ENCODE measurements at places on chromosomes 11 and 22.

DNA sequence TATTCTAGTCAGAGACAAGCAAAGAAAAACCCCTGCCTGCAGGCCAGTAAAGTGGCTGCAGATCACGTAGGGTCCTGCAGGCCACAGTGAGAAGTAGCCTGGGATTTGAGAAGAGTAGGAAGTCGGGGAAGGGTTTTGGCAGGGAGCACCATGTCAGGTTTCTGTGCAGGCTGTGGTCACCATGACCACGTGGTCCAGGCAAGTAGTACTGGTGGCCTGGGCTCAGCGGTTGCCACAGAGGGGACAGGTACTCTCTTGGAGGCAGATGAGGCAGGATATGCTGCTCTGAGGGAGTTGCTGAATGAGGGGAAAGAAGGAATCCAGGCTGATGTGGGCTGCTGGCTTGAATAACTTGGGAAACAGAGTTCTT is 46.5 kb downstream of the PISD start:
- no peak for DNase-seq

DNA sequence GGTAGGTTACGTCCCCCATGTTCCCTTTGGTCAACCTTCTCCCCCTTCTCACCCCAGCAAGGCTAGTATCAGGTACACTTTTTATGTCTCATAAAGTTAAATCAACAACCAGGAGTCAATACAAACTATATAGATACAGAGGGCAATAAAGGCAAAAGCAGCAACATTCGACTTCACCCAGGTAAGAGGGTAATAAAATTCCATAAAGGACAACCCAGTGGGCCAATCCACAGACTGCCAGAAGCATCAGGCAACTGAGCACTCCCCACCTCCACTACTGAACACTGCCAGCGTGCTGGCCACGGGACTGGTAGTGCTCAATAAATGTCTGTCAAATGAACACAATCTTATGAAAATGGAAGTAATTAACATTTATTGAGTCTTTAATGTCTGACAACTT is 5.1 kb upstream of the MS4A18 start:
- no peak for DNase-seq

DNA sequence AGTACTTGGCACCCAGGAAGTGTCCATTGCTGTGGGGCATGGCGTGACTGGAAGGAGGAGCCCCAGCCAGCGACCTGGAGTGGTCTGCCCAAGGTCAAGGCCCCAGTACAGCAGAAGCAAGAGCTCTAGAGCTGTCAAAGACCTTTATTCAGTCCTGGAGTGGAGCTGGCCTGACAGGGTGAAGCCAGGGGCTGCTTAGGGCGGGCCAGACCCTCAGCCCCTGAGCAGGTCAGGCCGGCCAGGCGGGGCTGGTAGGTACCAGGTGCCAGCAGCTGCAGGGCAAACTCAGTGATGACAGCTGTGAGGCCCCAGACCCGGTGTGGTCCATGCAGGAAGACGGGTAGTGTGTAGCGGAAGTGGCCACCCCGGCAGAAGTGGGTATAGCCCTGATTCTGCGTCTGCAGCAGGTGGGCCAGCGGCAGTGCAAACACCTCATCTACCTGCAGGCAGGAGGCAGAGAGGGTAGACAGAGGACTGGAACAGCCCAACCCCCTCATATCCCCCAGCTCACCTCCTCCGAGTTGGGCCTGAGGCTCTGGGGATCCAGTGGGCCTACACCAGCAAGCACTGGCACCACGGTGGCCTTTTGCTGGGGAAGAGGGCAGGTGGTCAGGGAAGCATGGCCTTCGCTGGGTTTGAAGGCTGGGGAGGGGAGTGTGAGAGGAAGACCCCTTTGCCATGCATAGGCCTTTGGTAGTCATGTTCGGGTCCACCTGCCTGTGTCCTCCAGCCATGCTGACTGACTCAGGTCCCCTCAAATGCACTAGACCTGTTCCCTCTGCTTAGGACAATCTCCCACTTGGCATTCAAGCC is 1.7 kb downstream of the NUDT8 start:
- no peak for DNase-seq

DNA sequence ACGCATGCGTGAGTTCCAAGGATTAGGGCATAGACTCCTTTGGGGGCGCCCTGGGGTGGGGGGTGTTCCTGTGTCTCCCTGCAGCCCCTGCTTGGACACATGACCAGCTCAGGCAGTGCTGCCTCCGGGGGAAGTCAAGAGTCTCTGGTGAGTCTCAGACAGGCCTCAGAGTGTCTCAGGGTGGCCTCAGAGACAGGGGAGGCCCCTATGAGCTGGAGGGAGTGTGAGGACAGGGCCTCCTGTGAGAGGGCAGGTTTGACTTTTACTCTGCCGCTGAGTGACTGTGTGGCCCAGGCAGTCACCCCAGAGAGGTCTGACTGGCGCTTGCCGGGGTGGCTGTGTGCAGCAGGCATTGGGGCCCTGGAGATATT is 41.2 kb upstream of the KCNQ1OT1 start:
- DNase-seq: no peak

GRCh38 chr11:115613986-115614632 is 109.9 kb upstream of the CADM1 start:
- DNase-seq: no peak

DNA sequence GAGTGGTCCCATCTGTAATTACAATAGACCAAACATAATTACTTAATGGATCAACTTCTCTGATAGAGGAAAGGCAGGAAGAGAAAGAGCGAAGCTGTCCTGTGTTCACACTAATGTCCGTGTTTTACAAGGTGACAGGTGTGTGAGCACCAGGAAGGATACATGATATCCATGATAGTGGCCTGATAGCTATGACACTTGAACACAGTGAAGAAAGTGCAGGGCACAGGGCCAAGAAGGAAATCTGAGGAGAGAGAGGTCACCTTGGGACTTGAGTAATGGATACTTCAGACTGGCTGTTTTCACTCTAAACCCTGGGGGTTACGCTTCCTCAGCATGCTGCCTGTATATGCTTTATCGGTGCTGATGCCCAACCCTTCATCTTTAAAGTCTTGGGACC is 29.4 kb downstream of the TUB start:
- no peak for DNase-seq

- no peak for DNase-seq
Observed at GRCh38 chr11:123085497-123085896, 23.6 kb upstream of the HSPA8 start.

DNA sequence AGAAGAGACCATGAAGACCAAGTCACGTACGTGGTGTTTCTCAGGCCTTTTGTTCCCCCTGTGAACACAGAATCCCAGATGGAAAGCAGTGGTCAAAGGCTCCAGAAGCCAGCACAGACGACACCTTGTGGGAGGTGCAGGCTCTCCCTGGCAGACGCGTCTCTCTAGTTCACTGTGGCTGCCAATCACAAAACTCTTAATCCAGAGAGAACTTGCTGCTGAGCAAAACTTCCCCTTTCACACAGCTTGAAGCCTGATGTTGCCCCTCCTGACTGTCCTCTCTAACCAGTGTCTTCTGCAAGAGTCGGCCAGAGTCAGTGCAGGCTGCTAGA is 67.1 kb downstream of the PIWIL3 start:
- no peak for DNase-seq

GRCh38 chr11:110317516-110317932 is 21.1 kb upstream of the RDX start:
- DNase-seq: no peak

- DNase-seq: peak; percentile 32
Observed at GRCh38 chr22:22593964-22594656, 35.0 kb upstream of the PRAME start.

GRCh38 chr22:43343262-43343669 is at the start of gene SCUBE1:
Gene SCUBE1, minus strand, starts transcription at chr22:43343372. Its CDS starts 111 bp downstream, at chr22:43343261.
- peak; percentile 5 for DNase-seq

GRCh38 chr22:22981670-22982571 is 88.4 kb upstream of the GNAZ start:
- DNase-seq: no peak

DNA sequence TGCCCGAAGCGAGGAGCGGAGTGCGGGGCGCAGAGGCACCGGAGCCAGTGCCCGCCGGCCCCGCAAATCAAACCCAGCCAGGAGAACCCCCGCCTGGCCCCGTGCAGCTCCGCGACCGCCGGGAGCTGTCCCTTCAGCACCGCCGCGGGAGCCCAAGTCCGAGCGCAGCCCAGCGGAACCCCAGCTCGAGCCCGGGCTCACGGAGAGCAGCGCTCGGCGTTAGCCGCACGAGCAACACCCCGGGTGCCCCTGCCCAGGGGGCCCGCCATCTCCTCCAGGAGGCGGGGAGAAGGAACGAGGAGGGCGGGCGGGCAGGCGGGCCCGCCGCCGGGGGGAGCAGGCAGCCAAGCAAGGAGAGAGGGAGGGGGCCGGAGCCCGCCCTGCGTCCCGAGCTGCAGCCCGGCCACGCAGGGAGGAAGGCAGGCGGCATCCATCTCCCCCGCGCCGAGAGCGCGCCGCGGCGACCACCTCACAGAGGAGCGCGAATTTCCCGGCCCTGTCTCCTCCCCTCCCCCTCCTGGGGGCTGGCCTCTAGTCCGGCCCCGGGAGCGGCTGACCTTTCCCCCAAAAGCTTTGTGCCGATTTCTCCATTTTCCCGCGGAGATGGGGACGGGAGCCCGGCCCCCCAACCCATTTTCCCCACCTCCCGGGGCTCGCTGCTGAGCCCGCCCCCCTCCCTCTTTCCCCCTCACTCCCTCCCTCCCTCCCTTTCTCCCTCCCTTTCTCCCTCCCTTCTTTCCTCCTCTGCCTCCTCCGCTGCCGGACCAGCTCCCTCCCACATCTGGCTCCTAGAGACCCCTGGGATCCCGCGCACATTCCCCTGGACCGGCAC is 621 bp downstream of the KCNC1 start:
- no peak for DNase-seq

- no peak for DNase-seq
Observed at GRCh38 chr22:47010211-47010610, 247.8 kb downstream of the TBC1D22A start.

- DNase-seq: no peak
Observed at GRCh38 chr11:7098235-7098832, 9.5 kb downstream of the RBMXL2 start.

- DNase-seq: no peak
Observed at GRCh38 chr11:45210846-45211245, 64.4 kb downstream of the PRDM11 start.

DNA sequence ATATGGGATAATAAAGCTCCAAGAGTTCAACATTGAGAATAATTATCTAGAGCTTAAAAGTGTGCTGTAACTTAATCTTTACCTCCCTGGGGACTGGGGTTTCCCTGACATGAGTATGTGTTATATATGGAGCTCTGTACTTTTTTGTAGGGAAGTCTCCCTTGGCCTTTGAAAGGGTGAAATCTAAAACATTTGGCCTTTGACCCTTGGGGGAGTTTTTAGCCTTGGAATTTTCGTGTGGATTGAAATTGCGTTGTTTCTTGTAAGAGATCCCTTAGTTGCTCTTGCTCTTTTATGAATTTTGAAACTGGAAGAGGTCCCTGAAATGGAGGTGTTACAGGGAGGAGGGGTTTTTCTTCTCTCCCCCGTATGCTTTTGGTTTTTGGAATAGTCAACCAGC is 450.0 kb downstream of the NELL1 start:
- no peak for DNase-seq

DNA sequence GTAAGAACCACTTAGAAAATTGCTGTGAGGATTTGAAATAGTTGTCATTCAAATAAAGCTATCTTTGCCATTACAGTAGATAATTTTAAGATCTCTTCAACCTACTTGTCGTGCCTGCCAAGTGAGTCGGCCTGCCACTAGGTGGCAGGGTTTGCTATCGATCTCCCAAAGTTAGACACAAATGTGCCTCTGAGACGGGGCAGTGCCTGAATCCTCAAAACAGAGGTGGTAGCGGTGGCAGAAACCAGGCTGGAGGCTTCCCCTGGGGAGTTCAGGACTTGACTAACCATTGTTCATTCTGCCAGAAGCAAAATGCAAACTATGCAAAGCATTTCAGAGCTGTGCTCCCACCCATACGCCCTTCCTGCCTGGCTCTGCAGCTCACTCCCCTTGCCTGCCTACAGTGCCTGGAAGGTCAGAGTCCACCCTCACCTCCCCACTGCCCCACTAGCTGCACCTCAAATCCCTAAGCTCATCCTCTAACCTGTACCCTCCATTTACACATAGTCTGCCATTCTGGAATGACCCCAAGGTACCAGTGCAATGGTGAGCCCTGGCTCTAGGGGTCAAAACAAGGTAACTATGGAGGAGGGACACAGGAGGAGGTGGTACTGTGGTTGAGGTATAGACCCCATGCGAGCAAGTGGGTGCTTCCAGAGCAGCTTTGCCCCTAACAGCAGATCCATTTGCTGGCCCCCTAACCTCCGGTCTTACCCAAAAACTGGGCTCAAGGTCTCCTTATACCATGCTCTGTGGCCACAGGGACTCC is 82.1 kb downstream of the C11orf58 start:
- DNase-seq: peak; percentile 6

DNA sequence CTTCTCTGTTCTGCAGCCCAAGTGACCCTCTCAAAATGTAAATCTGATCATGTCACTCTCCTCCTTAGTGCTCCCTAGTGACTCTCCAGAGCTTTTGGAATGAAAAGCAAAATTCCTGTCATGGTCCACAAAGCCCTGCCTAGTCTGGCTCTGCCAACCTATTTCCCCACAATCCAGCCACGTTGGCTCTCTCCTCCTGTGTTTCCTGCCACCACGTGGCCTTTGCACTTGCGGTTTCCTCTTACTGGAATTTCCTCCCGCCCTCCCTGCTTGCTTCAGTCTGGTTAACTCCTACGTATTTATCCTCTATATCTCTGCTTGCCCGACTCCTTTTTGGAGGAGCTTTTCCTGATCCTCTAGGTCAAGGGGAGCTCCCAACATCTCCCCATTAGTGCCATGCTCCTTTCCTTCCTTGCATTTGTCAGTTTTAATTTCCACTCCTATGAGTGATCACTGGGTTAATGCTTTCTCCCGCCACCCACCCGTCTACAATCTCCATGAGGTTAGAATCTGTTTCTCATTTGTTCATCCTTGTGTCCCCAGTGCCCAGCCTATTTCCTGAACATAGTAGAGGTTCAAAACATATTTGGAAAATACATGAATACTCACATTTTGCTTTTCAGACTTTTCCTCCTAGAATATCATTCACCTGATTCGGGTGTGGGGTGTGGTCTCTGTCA is 11.5 kb downstream of the NNMT start:
- DNase-seq: no peak

GRCh38 chr11:20561915-20562314 is 37.5 kb upstream of the SLC6A5 start:
- DNase-seq: no peak

Data from effector memory CD4-positive, alpha-beta T cell (primary cell).